Natural killer cell (primary cell): ENCODE measurements at places on chromosomes 2 and 18.

DNA sequence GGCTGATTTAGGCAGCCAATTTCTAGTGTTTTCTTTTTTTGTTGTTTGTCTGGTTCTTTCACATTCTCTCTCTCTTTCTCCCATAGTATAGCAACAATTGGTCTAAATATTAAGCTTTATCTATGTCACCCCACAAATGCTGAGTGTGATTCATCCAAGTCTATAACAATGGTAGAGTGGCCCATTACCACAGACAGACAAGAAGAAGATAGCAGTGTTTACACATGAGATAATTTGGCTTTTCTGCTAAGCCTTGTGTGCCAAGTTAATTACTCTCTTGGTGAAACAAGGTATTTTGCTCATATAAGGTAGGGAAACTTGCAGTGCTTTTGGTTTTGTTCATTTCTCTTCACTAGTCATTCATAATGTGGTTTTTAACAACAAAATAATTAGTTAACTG lies 166.5 kb downstream of the SLC8A1 start:
- DNase-seq, result no peak

DNA sequence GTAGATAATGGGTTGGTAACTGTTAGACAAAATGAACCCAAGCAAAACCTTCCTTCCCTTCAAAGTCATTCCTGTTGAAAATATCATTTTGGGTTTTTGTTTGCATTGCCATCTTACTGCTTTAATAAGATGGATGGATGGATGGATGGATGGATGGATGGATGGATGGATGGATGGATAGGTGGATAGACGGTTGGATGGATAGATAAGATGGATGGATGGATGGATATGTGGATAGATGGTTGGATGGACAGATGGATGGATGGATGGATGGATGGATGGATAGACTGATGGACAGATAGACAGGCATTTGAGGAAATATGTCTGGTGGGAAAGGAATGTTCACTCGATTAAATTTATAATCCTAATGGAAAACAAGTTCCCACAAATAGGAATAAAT lies 133.2 kb downstream of the COL4A4 start:
- no peak for DNase-seq

DNA sequence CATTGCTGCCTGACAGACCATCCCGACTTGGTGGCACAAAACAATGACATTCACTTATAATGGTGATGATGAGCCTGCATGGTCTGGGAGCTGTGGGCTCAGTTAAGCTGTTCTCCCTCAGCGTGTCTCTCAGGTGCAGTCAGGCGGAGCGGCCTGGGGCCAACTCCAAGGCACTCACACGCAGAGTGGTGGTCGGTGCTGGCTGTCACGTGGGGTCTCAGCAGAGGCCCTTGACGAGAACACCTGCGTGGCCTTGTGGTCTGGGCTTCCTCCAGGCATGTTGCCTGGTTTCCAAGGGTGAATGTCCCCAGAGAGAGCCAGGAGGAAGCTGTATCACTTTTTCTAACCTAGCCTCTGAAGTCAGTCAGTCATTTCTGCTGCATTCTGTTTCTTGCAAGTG lies 29.8 kb downstream of the ARMC9 start:
- no peak for DNase-seq

GRCh38 chr2:229370509-229370908 lies 99.4 kb upstream of the PID1 start:
- no peak for DNase-seq

DNA sequence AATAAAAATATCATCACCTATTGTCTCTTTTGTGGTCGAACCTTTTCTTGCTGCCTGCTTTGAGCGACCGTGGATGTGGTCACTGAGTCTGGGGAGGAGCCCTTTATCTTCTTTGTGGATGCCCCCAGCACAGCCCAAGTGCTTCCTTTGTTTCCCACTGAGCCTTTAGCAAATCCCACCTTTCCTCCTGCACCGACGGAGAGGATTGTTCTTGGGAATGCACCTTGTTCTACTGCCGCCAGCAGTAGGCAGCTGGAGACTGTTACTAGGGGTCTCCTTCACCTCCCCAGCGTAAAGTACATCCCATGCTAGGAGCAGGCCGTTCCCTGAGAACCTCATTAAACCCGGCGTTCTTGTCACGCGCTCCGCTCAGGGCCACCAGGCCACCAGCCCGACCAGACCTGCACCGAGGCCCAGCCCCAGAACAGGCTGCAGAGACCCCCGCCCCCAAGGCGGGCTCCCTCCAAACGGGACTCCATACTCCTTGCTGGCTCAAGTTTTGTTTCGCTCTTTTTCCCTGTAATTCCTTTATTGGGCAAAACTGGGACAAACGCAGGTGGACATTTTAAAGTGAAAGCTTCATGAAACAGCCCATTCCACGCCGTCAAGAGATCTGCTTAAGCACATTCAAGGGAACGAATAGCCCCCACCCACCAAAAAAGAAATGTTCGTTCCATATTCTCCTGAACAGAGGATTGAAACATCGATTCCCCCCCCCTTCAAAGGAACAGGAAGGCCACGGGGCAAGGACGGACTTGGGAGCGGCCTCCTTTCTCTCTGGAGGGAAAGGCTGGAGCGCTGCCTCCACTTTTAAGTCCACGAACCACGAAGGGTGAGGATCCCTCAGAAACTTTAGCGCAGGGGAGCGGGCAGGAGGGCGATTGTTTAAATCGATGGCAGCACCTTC lies 1.1 kb upstream of the MAT2A start:
- DNase-seq, result no peak

- DNase-seq, result no peak
These were observed 291.4 kb downstream of the DYSF start for GRCh38 chr2:71744781-71745180.

DNA sequence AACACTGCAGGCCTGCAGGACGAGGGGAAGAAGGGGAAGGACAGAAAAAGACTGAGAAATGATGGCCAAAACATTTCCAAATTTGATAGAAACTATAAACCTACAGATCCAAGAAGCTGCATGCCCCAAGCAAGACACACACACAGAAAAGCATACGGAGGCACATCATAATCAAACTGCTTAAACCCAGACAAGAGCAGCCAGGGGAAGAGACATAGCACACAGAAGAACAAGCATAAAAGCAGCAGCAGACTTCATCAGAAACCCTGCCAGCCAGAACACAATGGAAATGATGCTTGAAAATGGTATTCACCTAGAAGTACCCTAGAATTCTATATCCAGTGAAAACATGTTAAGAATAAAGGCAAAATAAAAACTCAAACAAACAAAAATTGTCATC lies 57.2 kb upstream of the RNU4ATAC start:
- DNase-seq, result no peak

- DNase-seq, result no peak
These were observed 64.6 kb downstream of the NAPG start for GRCh38 chr18:10590412-10590811.

GRCh38 chr18:57839942-57840381 lies 36.8 kb upstream of the ATP8B1 start:
- no peak for DNase-seq

DNA sequence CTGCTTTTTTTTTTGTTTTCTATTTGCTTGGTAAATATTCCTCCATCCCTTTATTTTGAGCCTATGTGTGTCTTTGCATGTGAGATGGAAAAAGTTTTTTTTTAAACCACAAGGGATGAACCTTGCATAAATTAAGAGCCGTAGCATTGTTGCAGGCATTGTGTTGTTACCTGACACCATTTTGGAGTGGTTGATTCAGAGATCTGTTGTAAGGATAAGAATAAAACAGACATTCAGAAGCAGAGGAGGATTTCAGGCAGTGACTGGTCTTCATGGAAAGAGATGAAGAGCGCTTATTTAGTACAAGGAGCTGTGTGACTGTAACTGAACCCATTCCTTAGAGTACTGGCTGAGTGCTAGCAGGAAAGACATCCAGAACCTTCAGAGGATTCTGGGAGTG lies 101.2 kb downstream of the LTBP1 start:
- no peak for DNase-seq

GRCh38 chr2:219172231-219173154 lies 2.7 kb upstream of the SLC23A3 start:
- DNase-seq, result no peak

- DNase-seq, result no peak
These were observed 69.7 kb downstream of the DCC start for GRCh38 chr18:52409727-52410126.

DNA sequence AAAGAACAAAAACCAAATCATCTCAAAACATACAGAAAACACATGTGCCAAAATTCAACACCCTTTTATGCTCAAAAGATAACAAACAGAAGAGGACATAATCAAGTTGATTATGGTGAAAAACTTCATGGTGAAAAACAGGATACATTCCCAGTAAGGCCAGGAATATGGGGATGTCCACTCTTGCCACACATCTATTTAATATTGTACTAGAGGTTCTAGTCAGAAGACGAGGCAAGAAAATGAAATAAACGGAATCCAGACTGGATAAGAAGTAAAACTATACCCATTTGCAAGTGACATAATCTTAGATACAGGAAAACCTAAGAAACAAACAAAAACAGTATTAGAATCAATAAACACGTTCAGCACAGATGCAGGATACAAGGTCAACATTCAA lies 40.8 kb downstream of the MAP3K2 start:
- DNase-seq, result no peak

GRCh38 chr2:190456833-190457232 lies 48.7 kb downstream of the MFSD6 start:
- DNase-seq, result no peak

DNA sequence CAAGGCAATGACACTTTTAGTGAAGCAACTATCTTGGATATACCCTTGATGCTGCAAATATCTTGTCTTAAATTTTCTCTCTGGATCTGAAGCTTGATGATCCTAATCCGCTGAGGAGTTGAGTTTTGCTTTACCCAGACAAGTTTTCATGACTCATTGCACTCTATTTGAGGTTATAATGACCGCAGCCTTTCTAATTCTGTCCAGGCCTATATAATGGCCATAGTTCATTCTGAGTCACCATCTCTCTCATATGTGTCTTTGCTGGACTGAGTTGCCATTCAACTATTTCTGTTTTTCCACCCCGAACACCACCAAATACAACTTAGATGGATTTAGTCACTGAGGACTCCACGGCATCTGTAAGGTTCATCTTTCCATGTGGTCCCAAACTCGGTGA lies 802.1 kb upstream of the FAM98A start:
- DNase-seq, result no peak
